ENCODE measurements at places on chromosomes 2 and 18.

GRCh38 chr2:70527447-70528080, 26.1 kb downstream of the TGFA start:
- DNase-seq = no peak

DNA sequence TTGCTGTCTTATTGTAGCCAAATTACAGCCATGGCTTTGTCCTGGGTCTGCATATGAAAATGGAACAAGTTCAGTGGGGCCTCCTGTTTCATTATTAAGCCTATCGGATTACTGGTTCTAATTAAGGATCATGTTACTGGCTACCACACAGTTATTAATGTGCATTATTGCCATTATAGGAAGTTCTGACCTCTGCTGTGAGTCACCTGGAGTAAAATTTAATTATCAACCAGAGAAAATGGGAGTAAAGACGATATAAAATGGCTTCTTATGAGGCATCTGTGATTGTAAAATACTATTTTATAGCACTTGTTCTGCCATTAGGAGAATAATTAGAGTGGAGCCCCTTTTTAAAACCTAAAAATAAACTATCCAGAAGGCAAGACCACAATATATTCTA, 143.3 kb upstream of the ITGB6 start:
- no peak for DNase-seq

GRCh38 chr2:100365434-100365833, 43.1 kb upstream of the LONRF2 start:
- no peak for DNase-seq

DNA sequence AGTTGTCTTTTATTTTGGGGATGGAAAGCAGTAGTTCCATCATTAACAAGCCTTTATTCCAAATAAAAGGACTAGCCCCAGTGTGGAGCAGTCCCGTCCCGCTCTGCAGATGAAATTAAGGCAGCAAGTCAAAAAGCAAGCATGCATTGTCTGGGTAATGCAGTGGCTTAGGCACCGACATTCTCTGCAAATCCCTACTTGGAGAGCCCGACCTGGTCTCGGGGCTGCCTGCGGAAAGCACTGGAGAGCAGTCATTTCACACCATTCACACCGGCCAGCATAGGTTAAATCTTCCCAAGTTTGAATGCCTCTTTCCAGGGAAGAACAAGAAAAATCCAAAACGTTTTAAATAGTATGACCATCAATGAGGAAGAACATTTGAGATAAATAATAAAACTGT, 24.4 kb upstream of the RAB12 start:
- DNase-seq = no peak

DNA sequence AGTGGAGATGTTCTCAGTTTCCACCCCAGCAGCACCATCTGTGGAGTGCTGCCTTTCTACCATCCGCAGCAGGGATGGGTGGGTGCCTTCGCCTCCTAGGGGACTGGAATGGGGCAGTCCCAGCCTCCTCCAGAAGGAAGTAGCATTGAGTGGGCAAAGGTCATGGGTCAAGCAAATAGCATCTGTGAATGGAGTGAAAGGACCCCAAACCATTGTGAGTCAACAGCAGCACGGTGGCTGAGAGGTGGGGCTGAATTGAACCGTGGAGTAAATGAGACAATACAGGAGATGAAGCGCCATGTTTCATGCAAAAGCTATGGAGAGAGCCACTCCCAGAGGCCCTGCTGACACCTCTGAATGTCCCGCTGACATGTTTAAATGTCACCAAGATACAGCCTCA, 9.7 kb downstream of the GPR55 start:
- DNase-seq = no peak

- DNase-seq = no peak
Observed at GRCh38 chr2:74201196-74201595, 2.8 kb downstream of the MTHFD2 start.

DNA sequence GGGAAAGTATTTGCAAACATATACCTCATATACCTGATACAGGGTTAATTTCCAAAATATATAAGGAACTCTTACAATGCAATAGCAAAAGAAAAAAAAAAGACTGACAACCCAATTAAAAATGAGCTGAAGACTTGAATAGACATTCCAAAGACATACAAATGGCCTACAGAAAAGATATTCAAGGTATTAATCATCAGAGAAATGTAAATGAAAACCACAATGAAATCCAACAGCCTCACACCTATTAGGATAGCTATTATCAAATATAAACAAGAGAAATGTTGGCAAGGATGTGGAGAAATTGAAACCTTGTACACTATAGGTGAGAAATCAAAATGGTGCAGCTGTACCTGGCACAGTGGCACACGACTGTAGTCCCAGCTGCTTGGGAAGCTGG, 25.7 kb downstream of the NR4A2 start:
- DNase-seq = no peak

- DNase-seq = peak; percentile 63
Observed at GRCh38 chr18:3995476-3996102, 459.5 kb downstream of the DLGAP1 start.

Data from D341Med (cell line).